ENCODE measurements at places on chromosomes 3 and 15.

- DNase-seq, result no peak
Measured at GRCh38 chr15:92631721-92632120, 23.9 kb downstream of the FAM174B start.

- DNase-seq, result no peak
Measured at GRCh38 chr15:61521953-61522352, 292.9 kb upstream of the RORA start.

GRCh38 chr3:52349611-52350395 lies 33.7 kb downstream of the DNAH1 start:
- no peak for DNase-seq

DNA sequence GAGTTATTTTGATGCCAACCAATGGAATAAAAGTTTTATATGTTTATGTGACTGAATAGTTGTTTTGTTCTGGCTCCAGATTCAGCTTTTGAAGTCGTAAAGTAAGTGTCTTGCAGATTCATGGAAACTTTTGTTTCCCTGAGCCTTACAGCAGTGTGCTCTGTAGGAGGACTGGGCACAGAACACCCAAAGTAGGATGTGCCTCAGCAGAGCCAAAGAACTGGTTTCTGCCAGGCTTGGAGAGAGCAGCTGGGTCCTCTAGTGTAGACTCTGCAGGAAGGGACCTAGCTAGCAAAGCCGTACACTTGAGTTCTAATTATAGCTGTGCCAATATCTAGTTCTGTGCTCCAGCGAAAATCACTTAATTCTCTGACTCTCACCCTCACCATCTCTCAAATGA lies 261.2 kb upstream of the DNAJC19 start:
- DNase-seq, result no peak

- DNase-seq, result no peak
Measured at GRCh38 chr3:185537369-185537970, 14.9 kb downstream of the LIPH start.

DNA sequence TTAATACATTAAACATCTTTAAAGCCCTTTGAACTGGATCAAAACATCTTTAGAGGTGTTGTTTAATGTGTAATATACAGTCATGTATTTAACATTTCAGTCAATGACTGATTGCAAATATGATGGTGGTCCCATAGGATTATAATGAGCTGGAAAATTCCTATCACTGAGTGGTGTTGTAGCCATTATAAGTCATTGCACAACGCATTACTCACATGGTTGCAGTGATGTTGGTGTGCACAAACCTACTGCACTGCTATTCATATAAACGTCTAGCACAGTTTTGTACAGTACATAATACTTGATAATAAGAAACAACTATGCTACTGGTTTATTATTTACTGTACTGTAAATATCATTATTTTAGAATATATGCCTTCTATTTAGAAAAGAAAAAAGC lies 75.6 kb downstream of the DTWD1 start:
- no peak for DNase-seq

DNA sequence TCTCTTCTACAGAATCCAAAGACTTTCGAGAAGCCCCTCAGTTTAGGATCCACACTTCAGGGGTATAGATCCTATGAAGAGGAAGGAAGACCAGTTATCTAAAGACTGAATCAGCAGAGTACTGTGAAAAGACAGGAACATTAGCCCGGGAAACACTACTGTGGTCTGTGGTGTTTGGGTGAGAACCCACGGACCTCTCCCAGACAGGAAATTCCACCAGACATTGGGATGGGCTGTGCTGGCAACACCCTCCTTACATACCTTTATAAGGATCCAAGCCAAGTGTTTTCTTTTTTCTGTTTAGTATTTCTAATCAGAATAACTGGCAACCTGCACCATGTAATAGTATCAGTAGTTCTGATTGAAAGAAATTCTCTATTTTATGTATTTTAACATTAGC lies 14.1 kb downstream of the TMEM207 start:
- DNase-seq, result no peak

- DNase-seq, result no peak
Measured at GRCh38 chr3:13796701-13797460, 83.0 kb downstream of the WNT7A start.

DNA sequence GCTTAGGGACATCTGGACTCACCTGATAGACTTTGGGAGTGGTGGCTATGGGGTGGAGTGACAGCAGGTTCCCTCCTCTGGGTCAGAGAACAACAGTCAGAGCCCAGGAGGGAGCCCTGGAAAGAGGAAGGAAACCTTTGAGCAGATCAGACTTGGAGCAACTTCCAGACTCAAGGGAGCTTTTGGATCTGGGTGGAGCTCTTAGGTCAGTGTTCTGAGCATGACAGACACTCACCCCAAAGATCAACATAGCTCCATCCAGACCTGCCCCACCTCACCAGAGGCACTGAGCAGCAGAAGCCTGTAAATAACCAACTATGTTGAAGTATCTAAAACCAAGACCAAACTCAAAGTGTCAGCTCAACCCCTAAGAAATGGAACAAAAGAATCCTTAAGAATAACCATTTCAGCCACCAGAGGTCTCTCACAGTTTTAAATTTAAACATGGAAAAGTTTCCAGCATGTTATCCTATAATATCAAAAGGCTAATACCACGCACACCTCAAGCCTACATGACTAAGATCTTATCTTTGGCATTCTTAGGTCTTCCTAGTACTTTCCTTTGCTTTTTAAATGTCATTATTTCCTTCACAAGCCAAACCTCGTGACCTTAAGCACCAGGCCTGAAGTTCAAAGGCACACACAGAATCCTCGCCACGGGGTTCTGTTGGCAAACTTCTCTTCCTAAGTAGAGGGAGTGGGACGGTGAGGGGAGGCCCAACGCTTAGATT lies 56.4 kb downstream of the UMPS start:
- no peak for DNase-seq

GRCh38 chr3:32009101-32009500 lies 27.6 kb downstream of the ZNF860 start:
- DNase-seq, result no peak

- no peak for DNase-seq
Measured at GRCh38 chr3:26422415-26422814, 200.2 kb upstream of the LRRC3B start.

- DNase-seq, result no peak
Measured at GRCh38 chr15:101242999-101243336, 8.9 kb downstream of the CHSY1 start.

GRCh38 chr15:85786781-85787114 lies 8.0 kb downstream of the KLHL25 start:
- no peak for DNase-seq

DNA sequence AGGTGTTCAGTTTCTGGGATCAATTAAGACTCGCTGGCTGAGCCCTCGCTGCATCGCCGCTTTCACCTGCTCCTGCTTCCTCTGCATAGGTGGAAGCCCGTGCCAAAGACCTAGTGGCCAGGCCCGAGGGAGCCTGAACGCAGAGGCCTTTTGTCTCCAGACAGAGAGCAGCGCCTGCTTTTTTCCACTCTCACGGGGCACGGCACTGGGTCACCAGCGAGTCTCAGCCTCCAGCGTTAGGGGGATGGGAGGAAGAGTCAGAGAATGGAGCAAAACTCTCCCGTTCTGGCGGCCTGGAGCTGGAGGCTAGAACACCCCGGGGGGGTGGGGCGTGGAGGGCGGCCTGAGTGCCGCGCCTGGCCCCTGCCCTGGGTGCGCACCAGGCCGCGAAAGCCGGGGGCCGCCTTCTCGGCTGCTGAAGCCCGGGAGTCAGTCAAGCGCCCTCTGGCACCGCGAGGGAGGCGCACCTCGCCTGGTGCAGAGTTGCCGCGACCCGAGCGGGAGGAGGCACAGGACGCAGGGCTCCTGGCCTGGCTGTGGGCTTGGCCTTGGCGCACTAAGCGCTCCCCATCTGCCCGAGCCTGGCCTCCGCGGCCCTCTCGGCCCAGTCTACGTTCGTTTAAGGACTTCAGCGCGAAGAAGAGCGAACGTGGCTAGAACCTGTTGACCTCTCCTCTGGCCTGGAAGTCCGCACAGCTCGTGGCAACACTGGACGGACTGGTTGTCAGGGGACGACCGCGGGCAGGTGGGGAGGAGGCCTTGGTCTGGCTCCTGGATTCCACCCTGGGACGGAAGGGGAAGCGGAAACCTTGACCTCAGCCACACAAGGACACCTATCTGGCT lies 21.5 kb downstream of the NR2F2 start:
- peak; percentile 52 for DNase-seq

DNA sequence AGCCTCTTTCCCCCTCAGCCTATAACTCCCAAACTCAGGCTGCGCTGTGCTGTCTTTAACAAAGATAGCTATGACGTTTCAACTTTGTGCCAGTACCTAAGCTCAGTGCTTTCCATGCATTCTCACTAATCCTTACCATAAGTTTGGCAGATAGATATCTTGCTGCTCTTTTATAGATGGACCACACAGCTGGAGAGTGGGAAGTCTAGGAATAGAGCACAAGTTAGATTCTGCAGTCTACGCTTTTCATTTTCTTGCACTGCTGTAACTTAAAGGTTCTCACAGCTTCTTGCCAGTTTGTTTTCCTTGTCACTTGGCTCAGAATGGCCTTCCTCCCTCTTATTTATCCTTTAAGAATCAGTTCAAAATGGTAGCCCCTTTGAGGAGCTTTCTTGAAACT lies 468.8 kb downstream of the CNTN4 start:
- DNase-seq, result no peak

GRCh38 chr15:39778021-39778420 lies 4.6 kb downstream of the FSIP1 start:
- DNase-seq, result no peak

- peak; percentile 65 for DNase-seq
Measured at GRCh38 chr15:80480909-80481308, 76.7 kb downstream of the ARNT2 start.

Data from testis (tissue), 5 donors.